ENCODE measurements at places on chromosomes 5 and 9.

GRCh38 chr5:54646356-54647101, 129.0 kb downstream of the SNX18 start:
- peak; percentile 67 for DNase-seq

DNA sequence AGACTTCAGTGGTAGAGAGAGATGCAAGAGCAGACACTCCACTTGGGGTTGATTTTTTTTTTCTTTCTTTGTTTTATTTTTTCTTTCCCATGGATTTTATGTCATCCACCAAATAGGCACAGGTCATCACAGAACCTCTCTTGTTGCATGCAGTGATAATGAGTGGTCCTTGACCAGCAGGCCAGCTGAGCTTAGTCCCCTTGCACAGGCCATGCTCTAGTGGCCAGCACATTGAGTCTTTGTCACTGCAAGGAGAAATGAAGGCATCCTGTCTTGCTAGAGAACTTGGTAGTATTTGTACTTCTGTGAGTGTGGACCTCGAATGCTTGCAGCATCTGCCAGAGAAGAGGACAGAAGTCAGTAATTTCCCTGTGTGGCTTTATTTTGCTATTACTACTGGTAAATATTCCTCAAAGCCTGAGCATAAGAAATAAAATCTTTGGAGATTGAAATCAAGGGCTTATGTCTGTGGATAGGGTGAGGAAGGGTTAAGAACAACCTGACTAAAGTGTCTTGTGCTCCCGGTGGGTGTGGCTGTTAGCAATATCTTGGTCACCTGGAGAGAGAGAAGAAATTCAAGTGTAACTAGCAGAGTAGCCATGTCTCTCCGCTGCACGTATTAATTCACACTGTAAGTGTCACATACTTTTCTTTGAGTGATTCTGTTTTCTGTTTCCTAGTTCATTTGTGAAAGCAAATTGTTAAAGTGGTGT, 45.3 kb upstream of the NCS1 start:
- no peak for DNase-seq

- DNase-seq, result no peak
Measured at GRCh38 chr5:149456597-149457392, 77.7 kb upstream of the IL17B start.

DNA sequence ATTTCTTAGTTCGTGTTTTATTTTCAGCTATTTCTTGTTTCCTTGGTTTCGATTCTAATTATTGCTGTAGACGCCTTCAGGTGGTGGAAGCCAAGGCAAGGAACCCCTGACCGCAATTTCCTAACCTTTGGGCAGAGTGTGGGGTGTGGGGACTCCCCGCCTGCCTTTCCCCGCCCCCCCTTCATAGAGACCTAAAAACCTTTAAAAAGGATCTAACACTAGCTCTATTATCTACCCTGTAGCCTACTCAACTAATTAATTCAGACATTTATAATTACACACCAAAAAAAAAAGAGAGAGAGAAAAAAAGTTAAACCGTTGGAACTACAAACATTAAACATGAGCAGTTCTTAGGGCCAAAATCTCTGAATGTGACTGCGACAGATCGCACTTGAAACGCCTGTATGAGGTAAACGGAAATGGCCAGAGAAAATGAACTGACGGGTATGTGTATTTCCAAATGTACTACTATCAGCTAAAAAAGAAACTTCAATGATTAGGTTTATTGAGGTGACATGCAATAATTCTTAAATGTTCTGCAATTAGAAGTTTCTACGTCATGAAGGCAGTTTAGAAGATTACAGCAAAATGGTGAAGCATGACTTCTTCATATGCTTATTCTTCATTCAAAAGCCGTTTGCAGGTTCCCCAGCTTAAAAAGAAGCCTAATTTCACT, 19.0 kb upstream of the FER start:
- DNase-seq, result no peak

DNA sequence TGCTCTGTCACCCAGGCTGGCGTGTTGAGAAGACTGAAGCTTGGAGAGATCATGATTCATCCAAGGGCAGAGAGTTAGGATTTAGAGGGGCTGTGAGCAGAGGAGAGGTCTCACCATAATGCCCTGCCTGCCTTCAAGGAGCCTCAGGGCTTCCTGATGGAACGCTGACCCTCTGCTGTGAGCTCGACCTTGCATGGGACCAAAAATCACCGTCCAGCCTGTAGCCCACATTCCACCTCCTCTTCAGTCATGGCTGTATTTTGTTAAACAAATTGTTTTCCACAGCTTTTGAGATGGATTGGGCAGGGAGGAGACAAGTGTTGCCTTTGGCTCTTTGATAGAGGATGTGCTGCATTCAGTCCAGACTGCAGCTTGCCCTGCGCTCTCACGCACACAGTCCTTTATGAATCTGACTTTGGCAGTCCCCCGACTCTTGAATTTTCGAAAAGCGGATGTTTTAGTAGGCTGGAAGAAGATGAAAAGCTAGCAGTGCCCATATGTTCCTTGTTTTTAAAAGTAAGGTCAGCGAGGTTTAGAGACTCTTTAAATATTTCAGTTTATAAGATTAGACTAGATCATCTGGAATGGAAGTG, 79.5 kb downstream of the MVB12B start:
- no peak for DNase-seq

- no peak for DNase-seq
Measured at GRCh38 chr5:151569132-151570046, 21.7 kb downstream of the FAT2 start.

DNA sequence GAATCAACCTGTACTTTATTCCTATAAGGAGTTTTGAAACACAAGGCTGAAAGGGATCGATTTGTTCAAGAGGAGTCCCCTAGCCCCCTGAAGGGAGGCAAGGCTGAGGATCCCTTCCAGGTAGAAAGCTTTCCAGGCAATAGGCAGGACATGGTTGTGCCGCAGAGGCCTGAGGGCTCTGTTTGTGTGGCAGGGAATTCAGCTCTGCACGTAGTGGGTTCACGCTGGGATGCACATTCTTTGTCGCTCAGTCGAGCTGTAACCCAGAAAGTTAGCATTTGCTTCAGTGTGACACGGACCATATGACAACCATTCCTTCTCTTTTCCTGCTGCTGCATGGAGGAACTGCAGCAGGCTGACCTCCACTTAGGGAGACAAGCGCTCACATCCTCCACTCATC, 65.6 kb upstream of the TRIO start:
- no peak for DNase-seq
